ENCODE measurements at places on chromosomes 16 and 17. TPM values are rescaled to one million over a fixed set of nuclear protein-coding genes. Genes with fewer than 3 reads are reported as not detected.

The CCL4 gene
- 0.92 TPM for total RNA-seq

The SLFN5 gene
- total RNA-seq, result 11.2 TPM

The NPIPA7 gene
- 3.0 TPM for total RNA-seq

The NDE1 gene
- 19.2 TPM for total RNA-seq

The PHLPP2 gene
- 2.1 TPM for total RNA-seq

The SDK2 gene
- 1.6 TPM for total RNA-seq
